ENCODE measurements at places on chromosomes 3 and 15.

DNA sequence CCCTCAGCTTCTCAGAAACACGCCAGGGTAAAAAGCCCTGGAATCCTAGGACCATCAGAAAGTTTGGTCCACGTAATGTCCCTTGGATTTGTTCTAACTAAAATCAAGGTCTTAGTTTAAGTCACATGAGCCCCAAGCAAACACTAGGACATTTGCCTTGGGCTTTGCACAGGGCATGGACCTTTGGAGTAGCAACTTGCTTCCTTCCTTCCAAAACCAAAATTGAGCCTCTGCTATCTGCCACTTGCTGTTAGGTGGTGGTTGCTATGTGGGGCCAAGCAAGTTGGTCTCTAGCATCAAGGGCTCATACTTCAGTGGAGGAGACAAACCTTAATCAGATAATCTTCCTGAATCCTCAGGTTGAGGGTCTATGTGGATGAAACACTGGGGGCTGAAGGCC lies 4.0 kb upstream of the DAG1 start:
- no peak for DNase-seq

- DNase-seq, result no peak
Observed at GRCh38 chr15:52052066-52052935, 33.3 kb downstream of the MAPK6 start.

DNA sequence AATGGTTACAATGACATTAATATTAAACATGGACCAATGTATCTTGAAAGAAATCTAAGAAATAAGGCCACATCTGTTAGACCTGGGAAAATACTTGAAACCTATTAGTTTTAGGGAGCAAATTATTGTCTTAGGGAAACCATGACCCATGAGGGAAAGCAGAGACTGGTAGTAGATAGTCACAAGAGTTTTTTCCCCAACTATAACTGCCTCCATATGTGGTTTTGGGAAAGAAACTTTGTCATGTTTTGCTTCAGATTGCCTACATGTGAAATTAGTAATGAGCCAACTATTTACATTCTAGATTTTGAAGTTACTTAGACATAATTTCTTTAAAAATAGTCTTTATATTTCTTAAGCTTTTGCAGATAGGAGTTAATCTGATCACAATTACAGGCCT lies 474.9 kb downstream of the ROBO2 start:
- no peak for DNase-seq

- no peak for DNase-seq
Observed at GRCh38 chr15:48766196-48766595, 44.7 kb downstream of the CEP152 start.

DNA sequence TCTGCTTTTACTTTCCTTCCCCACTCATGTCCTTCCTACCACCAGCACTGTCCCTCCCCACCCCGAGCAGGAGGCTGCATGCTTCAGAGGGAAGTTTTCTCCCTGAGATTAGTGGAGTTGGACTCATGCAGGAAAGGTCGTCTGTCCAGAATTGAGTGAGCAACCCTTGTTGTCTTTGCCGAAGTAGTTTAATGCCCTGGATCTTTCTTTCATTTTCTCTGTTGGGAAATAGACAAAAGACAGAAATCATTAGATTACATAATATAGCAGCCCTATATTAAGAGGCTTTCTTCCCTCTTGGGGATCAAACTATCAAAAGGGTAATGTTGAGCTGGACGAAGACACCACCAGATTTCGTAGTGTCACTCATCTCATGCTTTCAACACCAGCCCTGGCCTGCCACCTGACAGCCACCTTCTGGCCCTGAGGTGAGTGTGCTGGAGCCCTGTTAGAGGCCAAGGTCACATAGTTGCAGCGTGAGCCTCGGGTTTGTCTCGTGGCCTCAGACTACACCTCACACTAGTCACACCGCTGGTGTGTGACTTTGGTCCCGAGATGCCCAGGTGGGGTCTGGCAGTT lies 231.0 kb downstream of the ITPR1 start:
- DNase-seq, result no peak

- DNase-seq, result no peak
Observed at GRCh38 chr3:122080207-122080587, 25.0 kb downstream of the CD86 start.

GRCh38 chr3:945738-946137 lies 147.1 kb upstream of the CNTN6 start:
- no peak for DNase-seq

- no peak for DNase-seq
Observed at GRCh38 chr3:118927449-118927848, 107.2 kb downstream of the IGSF11 start.

- no peak for DNase-seq
Observed at GRCh38 chr3:151660885-151661284, 72.8 kb upstream of the AADACL2 start.

DNA sequence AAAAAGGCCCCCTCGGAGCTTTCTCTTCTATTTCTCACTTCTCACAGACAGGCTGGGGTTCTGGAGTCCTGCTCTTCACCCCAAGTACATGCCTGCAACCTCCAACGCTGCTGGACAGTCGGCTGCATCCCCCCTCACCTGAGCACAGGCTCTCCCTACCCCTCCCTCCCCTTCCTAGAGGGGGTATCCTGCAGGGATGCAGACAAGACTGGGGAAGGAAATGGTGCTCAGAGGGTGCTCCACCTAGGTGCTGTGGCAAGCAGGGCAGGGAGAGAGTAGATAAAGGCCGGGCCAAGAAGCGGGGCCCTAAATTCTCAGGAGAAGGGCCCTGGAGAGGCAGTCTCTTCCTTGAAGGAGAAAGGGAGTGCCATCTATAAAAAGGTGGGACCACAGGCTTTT lies 7.0 kb upstream of the STRA6 start:
- no peak for DNase-seq

GRCh38 chr3:160464321-160464720 lies 14.7 kb upstream of the TRIM59 start:
- no peak for DNase-seq
